ENCODE measurements at places on chromosomes 7 and 10. TPM values are rescaled to one million over a fixed set of nuclear protein-coding genes. Genes with fewer than 3 reads are reported as not detected.

The SPDYE8 gene
- polyA plus RNA-seq = not detected

The ATOH7 gene
- 0.02 TPM for polyA plus RNA-seq

The INA gene
- 0.53 TPM for polyA plus RNA-seq

The HSPA12A gene
- 1.7 TPM for polyA plus RNA-seq

The PLXDC2 gene
- polyA plus RNA-seq = 13.0 TPM

The CTAGE8 gene
- 2.5 TPM for polyA plus RNA-seq

The RBP4 gene
- polyA plus RNA-seq = 0.14 TPM

The PPP3CB gene
- polyA plus RNA-seq = 15.7 TPM

The ABCA13 gene
- polyA plus RNA-seq = 1.6 TPM

The WEE2 gene
- polyA plus RNA-seq = not detected

The NUTM2A gene
- polyA plus RNA-seq = 0.89 TPM

The TPK1 gene
- 0.63 TPM for polyA plus RNA-seq

The FAM13C gene
- 2.7 TPM for polyA plus RNA-seq

The DRGX gene
- polyA plus RNA-seq = not detected

The NEURL1 gene
- polyA plus RNA-seq = 0.10 TPM

The PPP1R17 gene
- polyA plus RNA-seq = not detected

The NXPH1 gene
- 0.02 TPM for polyA plus RNA-seq

The TSC22D4 gene
- polyA plus RNA-seq = 60.0 TPM

The NIPSNAP2 gene
- 21.6 TPM for polyA plus RNA-seq

The CYP3A7 gene
- not detected for polyA plus RNA-seq

The PVRIG gene
- polyA plus RNA-seq = 0.31 TPM

Measured in esophagus (tissue), 2 donors.